ENCODE measurements at places on chromosomes 1 and 21.

- DNase-seq: no peak
Observed at GRCh38 chr1:54850737-54851136, 36.3 kb downstream of the DHCR24 start.

DNA sequence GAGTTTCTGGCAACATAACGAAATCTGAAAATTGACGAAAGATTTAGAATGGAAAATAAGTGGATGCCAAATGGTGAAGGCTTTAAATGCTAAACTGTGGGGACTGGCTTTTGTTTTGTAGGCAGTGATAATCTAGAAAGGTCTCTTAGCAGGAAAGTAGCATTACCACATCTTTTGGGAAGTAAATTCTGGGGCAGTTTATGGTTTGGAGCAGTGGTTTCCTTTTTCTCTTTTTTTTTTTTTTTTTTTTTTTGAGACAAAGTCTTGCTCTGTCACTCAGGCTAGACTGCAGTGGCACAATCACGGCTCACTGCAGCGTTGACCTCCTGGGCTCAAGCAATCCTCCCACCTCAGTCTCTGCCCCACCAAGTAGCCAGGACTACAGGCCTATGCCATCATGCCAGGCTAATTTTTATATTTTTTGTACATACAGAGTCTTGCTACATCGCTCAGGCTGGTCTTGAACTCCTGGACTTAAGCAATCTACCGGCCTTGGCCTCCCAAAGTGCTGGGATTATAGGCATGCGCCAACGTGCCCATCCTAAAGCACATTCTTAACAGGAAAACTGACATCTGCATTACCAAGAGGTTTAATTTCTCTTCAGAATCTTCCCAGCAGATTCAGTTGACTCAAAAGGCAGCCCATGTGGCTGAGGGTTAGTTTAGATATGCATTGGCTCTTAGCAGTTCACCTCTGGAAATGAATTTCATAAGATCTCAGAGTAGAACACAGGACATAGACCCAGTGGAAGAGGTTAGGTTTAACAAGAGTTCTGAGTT lies 32.9 kb downstream of the C21orf91 start:
- no peak for DNase-seq

DNA sequence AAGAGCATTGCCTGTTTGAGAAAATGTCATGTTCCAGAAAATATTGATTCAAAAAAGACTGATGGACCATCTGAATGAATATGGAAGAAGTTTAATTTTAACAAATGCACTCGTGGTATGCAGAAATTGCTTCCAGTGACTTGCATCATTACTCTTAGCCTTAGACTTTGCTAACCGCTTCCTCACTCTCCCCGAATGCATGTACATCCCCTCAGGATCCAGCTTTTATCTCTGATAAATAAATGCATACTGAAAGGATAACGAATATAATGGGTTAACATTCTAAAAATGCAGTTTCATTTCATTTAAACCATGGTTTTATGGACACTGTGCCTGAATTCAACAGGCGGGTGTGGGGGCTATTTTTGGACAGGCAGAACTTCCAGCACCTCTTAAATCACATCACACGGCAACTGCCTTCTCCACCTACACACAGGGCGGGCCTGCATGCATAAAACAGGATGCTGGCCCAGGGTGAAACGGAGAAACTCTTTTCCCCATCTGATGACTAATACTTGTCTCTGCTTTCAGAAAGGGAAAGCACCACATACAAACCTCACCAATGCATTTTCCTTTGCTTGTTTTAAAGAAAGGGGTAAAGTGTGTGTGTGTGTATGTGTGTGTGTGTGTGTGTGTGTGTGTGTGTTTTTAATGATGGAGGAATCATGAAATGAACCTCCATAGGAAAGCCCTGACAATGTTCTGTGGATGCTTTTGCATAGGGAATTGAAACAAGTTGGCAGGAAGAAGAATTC lies 48.7 kb downstream of the SPAG17 start:
- DNase-seq: no peak

DNA sequence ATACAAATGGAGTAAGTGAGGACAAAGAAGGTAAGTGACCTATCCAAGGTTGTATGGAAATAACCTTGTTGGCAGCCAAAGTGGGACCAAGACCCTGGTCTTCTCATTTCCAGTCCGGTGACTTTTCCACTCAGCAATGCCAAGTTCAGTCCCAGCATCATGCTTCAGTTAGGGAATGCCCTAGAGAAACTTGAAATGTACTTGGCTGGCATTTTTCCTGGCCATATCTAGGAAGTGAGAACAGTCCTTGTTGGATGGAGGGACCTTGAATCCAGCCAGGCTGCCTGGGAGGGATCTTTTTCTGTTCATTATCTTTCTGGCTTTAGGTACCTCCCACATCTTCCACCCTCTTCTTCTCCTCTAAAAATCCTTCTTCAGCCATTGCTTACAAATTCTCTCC lies 76.8 kb upstream of the UBE2U start:
- no peak for DNase-seq

GRCh38 chr1:18970358-18970757 lies 13.9 kb upstream of the IFFO2 start:
- no peak for DNase-seq

DNA sequence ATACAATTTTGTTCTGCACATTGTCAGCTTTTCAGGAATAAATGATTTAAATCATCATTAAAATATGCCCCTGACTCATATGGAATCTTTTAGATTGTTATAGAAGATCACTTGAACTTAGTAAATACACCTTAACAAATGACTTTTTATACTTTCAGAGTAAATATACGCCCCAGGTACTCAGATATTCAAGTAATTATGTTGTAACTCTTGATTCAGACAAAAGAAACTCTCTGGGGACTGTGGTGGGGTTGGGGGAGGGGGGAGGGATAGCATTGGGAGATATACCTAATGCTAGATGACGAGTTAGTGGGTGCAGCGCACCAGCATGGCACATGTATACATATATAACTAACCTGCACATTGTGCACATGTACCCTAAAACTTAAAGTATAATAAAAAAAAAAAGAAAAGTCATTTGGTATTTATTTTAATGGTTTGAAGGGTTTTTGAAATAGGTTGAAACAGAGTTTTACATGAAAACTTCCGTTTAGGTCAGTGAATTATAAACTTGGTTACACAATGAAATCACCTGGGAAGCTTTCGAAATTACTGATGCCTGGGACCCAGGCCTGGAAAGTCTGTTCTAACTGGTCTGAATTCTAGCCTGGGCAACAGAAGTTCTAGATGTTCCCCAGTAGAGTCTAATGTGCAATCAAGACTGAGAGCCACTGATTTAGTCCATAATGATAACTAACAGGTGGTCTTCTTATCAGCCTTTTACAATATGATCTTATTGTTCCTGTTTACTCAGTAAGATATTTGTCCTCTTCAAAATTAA lies 320.5 kb upstream of the NR5A2 start:
- no peak for DNase-seq

Measured in NK-92 treated with Interleukin-12 subunit alpha and Interleukin-12 subunit beta, amount 100 ng/mL, for 24 hours (cell line).